Glutamatergic neuron (in vitro differentiated cells): ENCODE measurements at places on chromosomes 7 and 10.
A peak's percentile ranks its signal among the peaks of the same experiment; 100 is the strongest.

GRCh38 chr10:68001000-68001399 is 74.1 kb downstream of the HERC4 start:
- no peak for DNase-seq

- peak; percentile 50 for DNase-seq
Observed at GRCh38 chr10:11036424-11037011, 18.8 kb downstream of the CELF2 start.

GRCh38 chr10:29949411-29950011 is 109.9 kb downstream of the JCAD start:
- no peak for DNase-seq

DNA sequence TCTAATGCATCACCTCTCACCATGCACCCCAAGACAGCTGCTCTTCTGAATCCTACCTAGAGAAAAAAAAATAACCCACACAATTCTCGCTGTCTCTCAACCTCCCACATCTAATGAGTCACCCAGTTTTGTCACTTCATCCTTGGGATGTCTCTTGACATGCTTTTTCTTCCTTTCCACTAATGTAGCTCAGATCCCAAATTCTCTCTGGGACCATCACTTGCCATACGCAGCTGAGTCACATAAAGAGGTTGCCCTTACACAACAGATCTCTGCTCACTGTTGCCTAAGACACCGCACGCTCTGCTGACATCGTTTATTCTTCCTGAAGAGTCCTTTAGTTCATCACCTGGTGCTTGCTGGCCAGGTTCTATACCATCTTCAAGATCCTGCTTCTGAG is 606.0 kb upstream of the GALNT17 start:
- no peak for DNase-seq

DNA sequence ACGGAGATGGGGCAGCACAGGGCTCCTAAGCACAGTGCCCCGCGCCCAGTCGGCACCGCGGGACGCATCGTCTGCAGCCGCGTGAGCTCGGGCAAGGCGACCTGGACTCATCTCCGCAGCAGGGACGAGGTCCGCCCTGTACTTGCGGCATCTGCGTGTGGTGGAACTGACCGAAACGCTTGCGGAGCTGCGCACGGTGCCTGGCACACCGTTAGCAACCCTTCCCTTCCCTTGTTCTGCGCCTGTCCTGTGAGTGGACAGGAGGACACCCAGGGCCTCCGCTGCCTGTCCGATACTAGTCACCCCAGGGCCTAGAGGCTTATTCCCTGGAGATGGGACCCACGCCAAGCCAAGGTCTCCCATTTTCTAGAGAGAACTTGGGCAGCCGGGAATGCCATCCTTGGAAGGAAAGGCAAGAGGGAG is 98.5 kb downstream of the WDR11 start:
- DNase-seq = peak; percentile 41

DNA sequence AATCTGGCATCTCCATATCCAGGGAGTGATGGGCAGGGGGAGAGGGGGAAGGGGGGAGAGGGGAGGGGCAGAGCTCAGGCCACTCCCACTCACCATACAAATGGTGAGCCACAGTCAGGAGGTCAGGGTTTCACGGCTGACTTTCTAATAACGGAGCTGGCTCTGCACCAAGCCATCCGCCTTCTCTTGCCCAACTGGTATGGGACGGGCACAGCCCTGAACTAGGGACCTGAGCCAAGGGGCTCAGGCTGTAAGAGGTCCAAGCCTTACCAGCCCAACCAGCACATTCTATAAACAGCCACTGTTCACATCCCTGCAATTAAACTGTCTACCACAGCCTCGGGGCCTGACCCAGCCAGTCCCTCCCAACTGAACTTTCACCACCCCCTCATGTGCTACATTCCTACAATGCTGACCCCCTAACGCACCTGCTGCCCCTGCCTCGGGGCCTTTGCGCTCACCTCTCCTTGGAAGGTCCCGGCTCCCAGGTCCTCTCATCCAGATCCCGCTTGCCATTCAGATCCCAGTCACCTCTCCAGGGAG is 32.5 kb downstream of the RGS10 start:
- DNase-seq = no peak
